ENCODE measurements at places on chromosomes 6 and 20. TPM values are rescaled to one million over a fixed set of nuclear protein-coding genes. Genes with fewer than 3 reads are reported as not detected.
A peak's percentile ranks its signal among the peaks of the same experiment; 100 is the strongest.

Gene DLK2
- not detected for total RNA-seq

Gene FAM209B
- total RNA-seq: not detected

Gene GSTA2
- total RNA-seq: not detected

Gene MEI4
- not detected for total RNA-seq

Gene SRSF12
- total RNA-seq: 0.53 TPM

Gene ESR1
- 3.0 TPM for total RNA-seq

Gene GABRR1
- not detected for total RNA-seq

Gene RAMACL
- total RNA-seq: not detected

Gene SLC17A3
- total RNA-seq: not detected

Gene FRMD1
- total RNA-seq: not detected

DNA sequence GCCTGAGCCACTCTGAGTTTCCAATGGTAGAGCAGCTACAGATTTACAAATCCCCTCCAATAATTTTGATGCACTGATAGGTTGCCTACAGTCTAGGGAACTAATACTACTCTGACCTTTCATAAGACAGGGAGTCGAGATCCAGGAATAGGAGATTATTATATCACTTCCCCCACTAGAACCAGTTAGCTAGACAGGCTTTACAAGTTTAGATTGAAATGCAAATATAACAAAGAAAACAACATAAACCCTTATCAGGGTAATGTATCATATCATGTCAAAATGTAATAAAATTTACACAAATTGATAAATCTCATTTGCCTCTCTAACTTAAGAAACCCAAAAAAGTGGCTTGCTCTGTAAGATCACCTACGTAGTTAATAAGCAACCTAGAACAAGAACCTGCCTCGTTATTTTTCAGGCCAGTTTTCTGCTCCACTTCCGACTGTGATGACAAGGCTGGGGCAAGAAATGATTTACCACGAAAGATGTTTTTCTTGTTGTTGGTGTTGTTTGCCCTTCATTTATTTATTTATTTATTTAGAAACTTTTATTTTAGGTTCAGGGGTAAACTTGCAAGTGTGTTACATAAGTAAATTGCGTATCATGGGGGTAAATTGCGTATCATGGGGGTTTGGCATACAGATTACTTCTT, 504.2 kb upstream of the ID4 start:
- peaks cover 5% of the 10 kb centered on the region for H3K4me1 ChIP-seq
- no peaks in the 10 kb centered on the region for H3K27me3 ChIP-seq
- H3K36me3 ChIP-seq: no peaks in the 10 kb centered on the region

- no peak for DNase-seq
- no peaks in the 10 kb centered on the region for H3K36me3 ChIP-seq
- no peaks in the 10 kb centered on the region for H3K27me3 ChIP-seq
- H3K27ac ChIP-seq: no peak overlapping the region
Measured at GRCh38 chr20:11347738-11348137, 570.0 kb upstream of the BTBD3 start.

- no peak for DNase-seq
- no peaks in the 10 kb centered on the region for H3K36me3 ChIP-seq
- no peak overlapping the region for H3K27ac ChIP-seq
- H3K27me3 ChIP-seq: no peaks in the 10 kb centered on the region
- H3K4me3 ChIP-seq: no peak overlapping the region
- no peaks in the 10 kb centered on the region for H3K4me1 ChIP-seq
Measured at GRCh38 chr6:16909658-16910360, 148.5 kb upstream of the ATXN1 start.

- H3K27ac ChIP-seq: no peak overlapping the region
- H3K36me3 ChIP-seq: no peaks in the 10 kb centered on the region
- DNase-seq: peak; percentile 78
- no peaks in the 10 kb centered on the region for H3K4me1 ChIP-seq
Measured at GRCh38 chr6:134436281-134436815, 118.4 kb upstream of the SGK1 start.

GRCh38 chr6:41815587-41815986, 28.1 kb downstream of the TOMM6 start:
- no peak overlapping the region for H3K4me3 ChIP-seq
- H3K4me1 ChIP-seq: no peaks in the 10 kb centered on the region
- H3K27me3 ChIP-seq: no peaks in the 10 kb centered on the region
- H3K27ac ChIP-seq: no peak overlapping the region
- DNase-seq: no peak
- H3K36me3 ChIP-seq: no peaks in the 10 kb centered on the region

DNA sequence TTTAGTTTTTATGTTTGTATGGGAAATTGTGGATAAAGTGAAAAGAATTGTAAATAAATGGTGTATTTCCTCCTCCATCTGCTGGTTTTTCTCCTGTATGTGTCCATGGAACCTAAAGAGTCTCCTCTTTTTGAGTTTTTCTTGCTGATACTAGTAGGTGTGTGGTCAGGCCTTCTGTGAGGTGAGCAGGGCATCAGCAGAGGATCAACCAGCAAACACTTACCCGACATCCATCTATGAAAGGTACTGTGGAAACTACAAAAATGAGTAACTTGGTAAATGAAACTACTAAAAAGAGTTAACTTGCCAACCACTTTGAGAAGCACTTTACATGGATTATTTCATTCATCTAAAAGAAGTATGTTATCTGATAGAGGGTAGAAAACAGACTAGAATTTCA, 20.9 kb upstream of the RNF8 start:
- no peak overlapping the region for H3K4me3 ChIP-seq
- no peak overlapping the region for H3K27ac ChIP-seq
- peaks cover 31% of the 10 kb centered on the region for H3K36me3 ChIP-seq
- no peak for DNase-seq
- no peaks in the 10 kb centered on the region for H3K27me3 ChIP-seq

DNA sequence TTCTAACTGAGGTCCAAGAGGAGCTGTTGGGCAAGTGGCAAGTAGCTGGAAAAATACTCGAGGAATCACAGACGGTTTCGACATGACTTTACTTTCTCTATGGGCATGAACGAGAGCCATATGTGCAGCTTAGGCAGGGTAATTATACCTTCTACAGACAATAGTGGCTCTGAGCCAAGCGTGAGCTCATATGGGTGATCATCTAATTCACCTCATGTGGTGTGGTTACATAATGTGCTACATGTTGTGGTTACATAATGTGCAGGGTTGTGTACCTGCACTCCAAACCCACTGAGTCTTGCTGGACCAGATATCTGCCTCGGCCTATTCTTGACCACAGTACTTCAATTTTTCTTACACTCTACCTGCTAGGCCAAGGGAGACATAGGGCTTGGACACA, 771.7 kb upstream of the EYS start:
- H3K27me3 ChIP-seq: no peaks in the 10 kb centered on the region
- no peak overlapping the region for H3K4me3 ChIP-seq
- no peaks in the 10 kb centered on the region for H3K36me3 ChIP-seq

- H3K4me1 ChIP-seq: no peaks in the 10 kb centered on the region
- no peak overlapping the region for H3K27ac ChIP-seq
- H3K36me3 ChIP-seq: no peaks in the 10 kb centered on the region
- no peak overlapping the region for H3K4me3 ChIP-seq
Measured at GRCh38 chr20:34604980-34605788, 46.7 kb downstream of the MAP1LC3A start.

GRCh38 chr20:34293119-34293518, 10.0 kb downstream of the AHCY start:
- H3K36me3 ChIP-seq: peaks cover 33% of the 10 kb centered on the region
- DNase-seq: no peak
- H3K27me3 ChIP-seq: no peaks in the 10 kb centered on the region
- H3K4me1 ChIP-seq: no peaks in the 10 kb centered on the region

DNA sequence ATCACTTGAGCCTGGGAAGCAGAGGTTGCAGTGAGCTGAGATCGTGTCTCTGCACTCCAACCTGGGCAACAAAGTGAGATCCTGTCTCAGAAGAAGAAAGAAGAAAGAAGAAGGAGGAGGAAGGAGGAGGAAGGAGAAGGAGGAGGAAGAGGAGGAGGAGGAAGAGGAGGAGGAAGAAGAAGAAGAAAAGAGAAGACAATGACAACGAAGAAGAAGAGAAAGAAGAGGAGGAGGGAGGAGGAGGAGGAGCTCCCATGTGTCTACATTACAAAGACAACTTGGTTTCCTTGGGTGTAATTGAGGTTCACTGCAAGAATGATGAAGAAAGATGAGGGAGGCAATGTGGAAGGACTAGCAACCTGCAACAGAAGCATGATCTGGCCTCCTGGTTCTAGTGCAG, 21.3 kb upstream of the CEP85L start:
- H3K36me3 ChIP-seq: no peaks in the 10 kb centered on the region
- H3K4me3 ChIP-seq: no peak overlapping the region
- H3K4me1 ChIP-seq: no peaks in the 10 kb centered on the region
- H3K27me3 ChIP-seq: no peaks in the 10 kb centered on the region

DNA sequence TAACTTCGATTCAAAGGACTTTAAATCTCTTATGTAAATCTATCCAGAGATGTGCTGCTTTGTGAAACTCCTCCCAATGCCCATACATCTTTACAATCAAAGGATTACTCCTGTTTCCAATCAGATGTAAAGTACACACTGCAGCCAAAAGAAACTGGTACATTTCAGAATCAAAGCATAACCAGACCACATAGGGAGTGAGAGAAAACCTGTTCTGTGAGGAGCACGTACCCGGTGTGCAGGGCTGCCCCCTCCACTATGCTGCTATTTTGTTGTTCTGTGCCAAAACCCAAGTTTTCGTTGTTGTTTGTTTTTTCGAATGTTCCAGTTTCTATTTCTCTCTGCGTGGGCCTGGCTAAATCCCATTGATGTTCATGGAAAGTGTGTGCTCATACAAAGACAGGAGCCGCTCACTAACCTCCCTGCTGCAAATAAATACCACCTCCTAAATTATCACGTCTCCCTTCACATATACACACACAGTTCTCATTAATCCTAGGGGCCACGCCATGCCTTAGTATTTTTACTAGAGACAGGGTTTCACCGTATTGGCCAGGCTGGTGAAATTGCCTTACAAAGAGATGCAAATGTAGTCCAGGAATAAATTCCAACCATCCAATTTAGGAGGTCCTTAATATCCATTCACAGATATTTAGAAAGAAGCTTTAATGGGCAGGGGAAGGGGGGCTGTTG, 52.9 kb downstream of the ATP9A start:
- DNase-seq: no peak
- H3K4me1 ChIP-seq: no peaks in the 10 kb centered on the region
- no peak overlapping the region for H3K4me3 ChIP-seq

GRCh38 chr6:46207174-46207573, 36.4 kb upstream of the ENPP5 start:
- no peak for DNase-seq
- H3K36me3 ChIP-seq: no peaks in the 10 kb centered on the region
- H3K27me3 ChIP-seq: no peaks in the 10 kb centered on the region

DNA sequence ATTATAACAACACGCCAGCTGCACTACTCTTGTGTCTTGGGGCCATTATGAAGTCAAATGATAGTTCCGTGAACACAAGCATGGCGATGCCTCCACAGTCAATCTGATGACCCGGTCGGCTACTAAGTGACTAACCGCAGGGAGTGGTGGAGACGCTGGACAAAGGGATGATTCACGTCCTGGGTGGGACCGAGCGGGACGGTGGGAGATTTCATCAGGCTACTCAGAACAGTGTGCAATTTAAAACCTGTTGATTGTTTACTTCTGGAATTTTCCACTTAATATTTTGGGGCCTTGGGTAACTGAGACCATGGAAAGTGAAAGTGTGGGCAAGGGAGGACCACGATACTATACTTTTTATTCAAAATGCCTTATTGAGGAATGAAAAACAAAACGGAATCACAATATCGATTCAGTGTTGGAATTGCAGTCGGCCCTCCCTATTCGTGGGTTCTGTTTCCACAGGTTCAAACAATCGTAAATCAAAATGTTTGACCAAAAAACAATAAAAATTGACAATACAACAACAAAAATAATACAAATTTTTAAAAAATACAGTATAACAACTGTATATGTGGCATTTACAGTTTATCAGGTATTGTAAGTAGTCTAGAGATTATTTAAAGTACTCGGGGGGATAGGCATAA, 66.5 kb downstream of the MYLK4 start:
- no peak for DNase-seq
- H3K27me3 ChIP-seq: no peaks in the 10 kb centered on the region
- H3K4me1 ChIP-seq: no peaks in the 10 kb centered on the region
- no peaks in the 10 kb centered on the region for H3K36me3 ChIP-seq

DNA sequence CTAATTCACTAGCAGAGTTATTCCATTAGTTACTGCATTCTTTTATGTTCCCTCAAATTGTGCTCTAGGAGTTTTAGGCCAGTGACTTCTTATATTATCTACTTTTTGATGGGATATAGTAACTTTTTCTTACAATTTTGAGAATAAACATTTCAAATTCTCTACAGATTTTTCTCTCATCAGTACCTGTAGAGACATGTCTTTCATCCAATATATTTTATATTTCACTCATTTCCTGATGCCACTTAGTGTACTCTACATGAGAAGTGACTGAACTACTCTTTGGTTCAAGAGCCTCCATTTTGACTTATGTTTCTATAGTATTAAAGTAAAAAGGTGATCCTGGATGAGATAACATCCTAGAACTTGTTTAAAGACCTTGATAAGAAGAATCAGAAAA, 108.5 kb downstream of the ELOVL4 start:
- H3K27ac ChIP-seq: no peak overlapping the region
- H3K27me3 ChIP-seq: no peaks in the 10 kb centered on the region

- H3K27ac ChIP-seq: no peak within 1 kb of the TSS
- no peaks in the 10 kb centered on the region for H3K36me3 ChIP-seq
- no peaks in the 10 kb centered on the region for H3K27me3 ChIP-seq
- peak within 1 kb of the TSS; percentile 61 for H3K4me3 ChIP-seq
Measured at GRCh38 chr20:3071610-3072529, at the start of gene OXT. TSS of gene OXT (plus strand) at chr20:3071620. CDS start at chr20:3071656, 36 bp downstream.

GRCh38 chr6:142942238-142942637, 2.7 kb downstream of the HIVEP2 start:
- no peaks in the 10 kb centered on the region for H3K27me3 ChIP-seq
- H3K4me3 ChIP-seq: no peak overlapping the region
- no peak for DNase-seq
- H3K4me1 ChIP-seq: peaks cover 17% of the 10 kb centered on the region
- H3K36me3 ChIP-seq: no peaks in the 10 kb centered on the region

- no peak for DNase-seq
- no peaks in the 10 kb centered on the region for H3K36me3 ChIP-seq
- H3K27me3 ChIP-seq: no peaks in the 10 kb centered on the region
Measured at GRCh38 chr6:21526974-21527373, 66.6 kb upstream of the SOX4 start.

GRCh38 chr20:59471653-59472421, 132.5 kb upstream of the PHACTR3 start:
- DNase-seq: no peak
- no peaks in the 10 kb centered on the region for H3K27me3 ChIP-seq
- H3K36me3 ChIP-seq: no peaks in the 10 kb centered on the region
- H3K27ac ChIP-seq: no peak overlapping the region
- no peaks in the 10 kb centered on the region for H3K4me1 ChIP-seq
- no peak overlapping the region for H3K4me3 ChIP-seq

GRCh38 chr20:57648878-57649616, 28.8 kb upstream of the ZBP1 start:
- peaks cover 48% of the 10 kb centered on the region for H3K36me3 ChIP-seq
- H3K27me3 ChIP-seq: no peaks in the 10 kb centered on the region
- no peak overlapping the region for H3K27ac ChIP-seq

DNA sequence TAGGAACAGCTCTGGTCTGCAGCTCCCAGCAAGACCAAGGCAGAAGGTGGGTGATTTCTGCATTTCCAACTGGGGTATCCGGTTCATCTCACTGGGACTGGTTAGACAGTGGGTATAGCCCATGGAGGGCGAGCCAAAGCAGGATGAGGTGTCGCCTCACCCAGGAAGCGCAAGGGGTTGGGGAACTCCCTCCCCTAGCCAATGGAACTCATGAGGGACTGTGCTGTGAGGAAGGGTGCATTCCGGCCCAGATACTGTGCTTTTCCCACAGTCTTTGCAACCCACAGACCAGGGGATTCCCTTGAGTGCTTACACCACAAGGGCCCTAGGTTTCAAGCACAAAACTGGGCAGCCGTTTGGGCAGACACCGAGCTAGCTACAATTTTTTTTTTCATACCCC, 21.8 kb downstream of the HDDC2 start:
- no peak overlapping the region for H3K4me3 ChIP-seq
- no peaks in the 10 kb centered on the region for H3K4me1 ChIP-seq
- no peak overlapping the region for H3K27ac ChIP-seq
- DNase-seq: no peak
- peaks cover 18% of the 10 kb centered on the region for H3K36me3 ChIP-seq
- no peaks in the 10 kb centered on the region for H3K27me3 ChIP-seq
